Stimulated activated CD4-positive, alpha-beta T cell treated with anti-CD3 and anti-CD28 coated beads, Interleukin-15, amount 100 ng/mL, for 48 hours (primary cell): ENCODE measurements at places on chromosomes 4 and X.

- DNase-seq = no peak
Measured at GRCh38 chr4:141306331-141306730, 85.6 kb downstream of the ZNF330 start.

DNA sequence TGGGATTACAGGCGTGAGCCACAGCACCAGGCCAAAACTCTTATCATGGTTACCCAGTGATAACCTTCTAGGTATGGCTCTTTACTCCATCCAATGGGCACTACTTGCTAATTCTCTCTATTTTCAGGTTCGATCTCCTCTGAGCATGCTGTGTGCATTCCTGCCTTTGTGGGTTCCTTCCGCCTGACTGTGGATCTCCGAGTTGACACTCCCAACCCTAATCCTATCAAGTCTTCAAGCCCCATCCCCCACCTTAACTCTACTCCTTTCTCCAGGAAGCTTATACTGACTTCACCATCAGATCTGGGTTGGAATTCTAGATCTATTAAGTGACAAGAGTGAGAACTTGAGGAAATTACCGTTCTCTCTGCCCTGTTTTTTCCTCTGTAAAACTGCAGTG lies 64.6 kb downstream of the ZAR1 start:
- DNase-seq = no peak

- DNase-seq = no peak
Measured at GRCh38 chrX:1134156-1134555, 78.3 kb downstream of the CRLF2 start.

GRCh38 chr4:4455210-4455865 lies 68.4 kb downstream of the NSG1 start:
- DNase-seq = no peak

DNA sequence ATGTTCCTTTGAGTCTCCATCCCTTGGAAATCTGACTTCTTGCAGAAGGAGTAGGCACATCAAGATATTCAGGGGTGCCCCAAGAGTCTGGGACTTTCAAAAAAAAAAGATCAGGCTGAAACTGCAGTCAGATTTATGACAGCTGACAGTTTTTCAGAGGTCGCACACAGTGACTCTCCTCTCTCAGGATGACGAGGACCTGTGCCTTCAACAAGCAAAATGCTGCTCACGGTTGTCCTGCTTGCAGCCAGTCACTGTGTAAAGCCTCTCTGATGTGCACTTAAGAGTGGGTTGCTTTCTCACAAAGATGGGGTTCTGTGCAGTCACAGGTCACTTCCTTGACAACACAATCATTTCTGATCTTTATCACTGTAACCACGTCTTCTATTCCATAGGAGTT lies 178.2 kb downstream of the PTTG2 start:
- DNase-seq = no peak
